ENCODE measurements at places on chromosomes 1 and 21.

- no peak for DNase-seq
These were observed 351.0 kb upstream of the B3GALT2 start for GRCh38 chr1:193537266-193538002.

GRCh38 chr1:101205457-101205856 is 31.4 kb upstream of the S1PR1 start:
- DNase-seq = no peak

GRCh38 chr1:25700626-25701025 is 84.0 kb downstream of the MAN1C1 start:
- DNase-seq = no peak

- DNase-seq = no peak
These were observed 40.4 kb downstream of the UBR4 start for GRCh38 chr1:19169642-19170041.

- no peak for DNase-seq
These were observed 61.4 kb upstream of the CXADR start for GRCh38 chr21:17451364-17451891.

DNA sequence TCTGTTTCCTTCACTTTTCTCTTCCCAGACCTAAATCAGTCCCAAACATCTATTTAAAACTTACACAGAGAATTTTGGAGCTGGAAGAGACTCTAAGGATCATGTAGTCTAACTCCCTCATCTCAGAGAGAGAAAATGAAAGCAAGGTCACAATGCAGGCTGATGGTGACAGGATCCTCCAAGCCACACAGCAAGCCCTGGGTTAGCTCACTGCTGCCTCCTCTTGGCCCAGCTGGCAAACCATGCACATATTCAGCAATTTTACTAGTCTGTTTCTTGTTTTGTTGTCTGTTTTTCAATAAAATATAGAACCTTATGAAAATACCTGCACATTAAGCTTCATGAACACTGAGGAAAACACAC is 27.7 kb upstream of the LY9 start:
- peak; percentile 57 for DNase-seq

GRCh38 chr1:156923670-156924477 is 3.4 kb downstream of the LRRC71 start:
- DNase-seq = no peak

- no peak for DNase-seq
These were observed 165.5 kb upstream of the TMEM51 start for GRCh38 chr1:14987829-14988603.

DNA sequence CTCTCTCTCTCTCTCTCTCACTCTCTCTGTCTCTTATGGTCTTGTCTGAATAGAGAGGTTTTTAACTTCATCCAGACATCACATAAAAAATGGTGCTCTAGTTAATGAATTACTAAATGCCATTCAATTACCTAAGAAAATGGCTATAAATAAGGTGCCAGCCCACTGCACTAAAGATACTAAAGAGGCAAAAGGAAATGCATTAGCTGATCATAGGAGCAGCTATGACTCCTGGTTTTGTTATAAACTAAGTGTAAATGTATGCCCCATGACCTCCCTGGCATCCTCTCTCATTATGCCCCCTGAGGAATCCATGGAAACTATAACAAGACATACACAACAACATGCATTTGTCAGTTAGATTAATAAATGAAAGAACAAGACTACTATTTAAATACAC is 57.5 kb upstream of the PDC start:
- DNase-seq = no peak

GRCh38 chr1:212486619-212486975 is 53.9 kb downstream of the NENF start:
- DNase-seq = no peak

DNA sequence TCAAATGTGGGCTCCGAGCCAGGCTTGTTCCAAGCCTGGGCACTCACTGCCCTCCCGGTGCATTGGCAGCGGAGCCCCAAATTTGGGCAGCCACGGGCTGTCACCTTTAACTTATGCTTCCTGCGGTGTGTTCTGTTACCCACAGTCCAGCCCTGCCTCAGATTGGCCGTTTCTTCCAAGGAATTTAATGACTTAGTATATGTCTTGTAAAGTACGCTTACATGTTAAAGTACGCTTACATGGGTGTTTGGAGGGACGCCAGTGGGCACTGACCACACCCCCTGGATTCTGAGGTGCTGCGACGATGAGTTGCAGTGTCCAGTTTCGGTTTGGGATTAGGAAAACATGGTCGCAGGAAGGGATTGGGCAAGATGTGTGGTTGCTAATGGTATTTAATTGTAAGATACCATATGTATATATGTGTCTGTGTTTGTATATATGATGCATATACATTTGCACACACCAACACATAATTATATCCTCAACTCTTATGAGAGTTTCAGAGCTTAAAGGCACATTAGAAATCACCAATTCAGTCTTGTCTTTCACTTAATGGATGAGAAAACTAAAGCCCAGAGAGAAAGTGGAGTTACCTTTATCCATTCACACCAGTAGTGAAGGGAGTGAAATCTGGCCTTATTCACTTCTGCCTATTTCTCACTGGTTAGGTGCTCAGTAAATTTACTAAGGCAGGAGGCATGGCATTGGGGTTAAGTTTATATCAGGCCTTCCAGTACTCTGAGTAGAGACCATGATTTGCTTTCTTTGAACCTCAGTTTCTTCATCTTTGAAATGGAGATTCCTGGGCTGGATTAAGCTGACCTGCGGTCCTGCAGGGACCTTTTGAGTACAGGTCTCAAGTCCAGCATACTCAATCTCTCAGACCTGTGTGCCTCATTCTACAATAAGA is 1.0 kb downstream of the SMYD2 start:
- DNase-seq = no peak

GRCh38 chr1:206911064-206911663 is 10.6 kb downstream of the FCMR start:
- peak; percentile 13 for DNase-seq

- no peak for DNase-seq
These were observed 9.9 kb upstream of the CHI3L1 start for GRCh38 chr1:203196371-203196770.

DNA sequence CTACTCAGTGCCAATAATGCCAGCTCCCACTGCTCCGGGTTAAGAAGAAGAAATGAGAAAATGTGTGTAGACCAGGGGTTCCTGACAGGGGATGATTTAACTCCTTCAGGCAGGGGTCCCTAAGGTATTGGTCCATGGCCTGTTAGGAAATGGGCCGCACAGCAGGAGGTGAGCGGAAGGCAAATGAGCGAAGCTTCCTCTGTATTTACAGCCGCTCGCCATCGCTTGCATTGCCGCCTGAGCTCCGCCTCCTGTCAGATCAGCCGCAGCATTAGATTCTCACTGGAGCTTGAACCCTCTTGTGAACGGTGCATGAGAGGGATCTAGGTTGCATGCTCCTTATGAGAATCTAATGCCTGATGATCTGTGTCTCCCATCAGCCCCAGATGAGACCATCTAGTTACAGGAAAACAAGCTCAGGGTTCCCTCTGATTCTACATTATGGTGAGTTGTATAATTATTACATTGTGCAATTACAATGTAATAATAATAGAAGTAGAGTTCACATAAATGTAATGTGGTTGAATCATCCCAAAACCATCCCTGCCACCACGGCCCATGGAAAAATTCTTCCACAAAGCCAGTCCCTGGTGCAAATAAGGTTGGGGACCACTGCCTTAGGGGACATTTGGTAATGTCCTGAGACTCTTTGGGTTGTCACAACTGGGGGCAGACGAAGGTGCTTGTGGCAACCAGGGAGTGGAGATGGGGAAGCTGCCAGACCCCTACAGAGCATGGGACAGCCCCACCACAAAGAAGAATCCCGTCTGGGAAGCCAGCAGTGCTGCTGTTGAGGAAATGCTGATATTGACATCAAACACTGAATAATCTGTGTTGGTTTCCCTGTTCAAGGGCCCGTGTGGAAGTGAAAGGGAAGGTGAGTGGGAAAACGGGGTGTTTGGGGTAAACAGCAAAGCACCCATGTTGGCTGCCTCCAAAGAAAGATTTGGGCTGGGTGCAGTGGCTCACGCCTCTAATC is 60.8 kb downstream of the DHRS3 start:
- DNase-seq = no peak

- DNase-seq = no peak
These were observed 161.5 kb downstream of the DNM3 start for GRCh38 chr1:172002725-172003345.

- DNase-seq = no peak
These were observed 4.5 kb upstream of the DDR2 start for GRCh38 chr1:162627662-162628296.

DNA sequence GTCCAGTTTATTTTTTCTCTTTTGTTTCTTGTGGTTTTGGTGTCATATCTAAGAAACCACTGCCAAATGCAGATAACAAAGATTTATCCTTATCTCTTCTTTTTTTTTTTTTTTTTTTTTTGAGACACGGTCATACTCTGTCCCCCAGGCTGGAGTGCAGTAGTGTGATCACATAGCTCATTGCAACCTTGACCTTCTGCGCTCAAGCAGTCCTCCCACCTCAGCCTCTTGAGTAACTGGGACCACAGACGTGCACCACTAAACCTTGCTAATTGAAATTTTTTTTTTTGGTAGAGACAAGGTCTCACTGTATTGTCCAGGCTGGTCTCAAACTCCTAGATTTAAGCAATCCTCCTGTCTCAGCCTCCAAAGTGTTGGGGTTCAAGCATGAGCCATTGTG is 8.9 kb downstream of the SLC66A1 start:
- DNase-seq = no peak

- DNase-seq = no peak
These were observed 277.1 kb downstream of the AKT3 start for GRCh38 chr1:243572940-243573339.

DNA sequence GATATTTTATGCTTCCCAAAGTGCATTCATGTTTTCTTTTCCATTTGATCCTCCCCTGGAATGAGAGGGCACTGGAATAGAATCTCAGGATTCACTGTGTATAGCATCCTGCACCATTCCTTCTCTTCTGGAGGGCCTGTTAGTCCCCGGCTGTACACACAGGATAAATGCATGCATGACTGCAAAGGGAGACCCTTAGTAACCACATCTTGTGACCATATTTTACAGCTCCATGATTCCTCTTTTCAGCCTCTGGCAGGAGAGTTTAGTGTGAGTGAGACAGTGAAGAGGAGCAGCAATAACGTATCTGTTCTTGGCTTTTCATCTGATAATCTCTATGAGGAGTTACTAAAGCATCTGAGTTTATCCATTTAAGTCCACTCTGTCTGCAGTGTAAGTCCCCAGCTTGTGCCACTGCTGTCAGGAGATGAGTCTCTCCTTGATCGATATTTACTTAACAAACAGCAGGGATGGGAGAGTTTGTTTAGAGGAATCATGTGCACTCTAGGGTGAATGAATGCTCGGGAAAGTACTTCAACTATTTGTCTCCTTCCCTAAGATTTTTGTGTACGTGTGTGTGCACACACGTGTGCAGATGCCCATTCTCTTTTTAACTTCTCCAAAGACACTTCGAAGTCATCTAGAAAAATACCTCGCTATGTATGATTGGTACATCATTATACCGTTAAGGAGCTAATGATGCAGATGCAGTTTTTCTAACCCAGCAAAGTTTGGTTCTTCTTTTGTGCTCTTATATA is 41.1 kb downstream of the PROX1 start:
- no peak for DNase-seq

DNA sequence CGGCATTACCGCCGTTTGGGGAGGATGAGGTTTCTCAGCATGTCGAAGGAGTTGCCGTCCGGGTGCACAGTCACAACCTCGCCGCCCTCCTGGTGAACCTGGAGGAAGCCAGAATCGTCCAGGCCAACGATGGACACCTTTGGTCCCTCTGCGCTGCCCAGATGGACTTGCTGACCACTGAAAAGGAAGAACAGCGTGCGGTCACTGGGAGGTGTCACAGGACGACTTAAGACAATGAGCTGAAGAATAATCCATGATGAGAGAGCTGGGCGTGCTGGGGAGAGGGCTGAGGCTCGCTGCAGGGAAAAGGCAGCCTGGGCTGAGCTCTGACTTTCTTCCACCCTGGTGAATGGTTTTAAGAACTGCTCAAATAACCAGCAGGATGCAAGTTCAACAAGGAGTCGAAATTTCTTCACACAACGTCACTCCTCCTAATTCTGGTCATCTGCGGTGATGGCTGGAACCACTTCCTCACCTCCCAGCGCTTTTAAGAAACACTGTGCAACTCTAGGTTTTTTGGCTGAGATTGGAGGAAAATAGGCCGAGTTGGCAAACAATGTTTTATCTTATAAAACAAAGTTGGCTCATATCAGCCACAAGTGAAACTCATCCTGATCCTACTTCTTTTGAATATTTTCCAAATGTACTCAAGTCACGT is 55.5 kb downstream of the SIM2 start:
- no peak for DNase-seq

DNA sequence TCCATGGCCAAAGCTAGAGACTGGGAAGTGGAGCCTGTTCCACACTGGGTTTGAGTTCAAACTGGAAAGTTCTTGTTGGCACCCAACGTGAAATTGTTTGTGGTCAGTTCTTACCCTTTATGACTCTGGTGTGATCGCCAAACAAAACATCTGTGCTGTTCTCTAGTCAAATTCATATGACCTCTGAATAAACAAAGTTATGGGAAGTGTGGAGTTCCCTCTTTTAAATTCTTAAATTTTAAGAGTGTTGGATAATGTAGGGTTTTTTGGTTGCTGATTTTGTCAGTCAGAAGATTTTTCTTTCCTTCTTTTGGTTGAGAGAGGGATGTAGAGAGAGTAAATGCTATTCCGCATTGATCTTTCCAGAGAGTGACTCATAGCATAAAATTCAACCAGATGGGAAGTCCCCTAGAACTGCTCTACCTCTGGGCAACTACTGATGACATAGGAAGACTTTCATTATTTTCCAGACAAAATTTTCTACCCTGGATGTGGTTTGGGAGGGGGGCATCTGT is 36.4 kb downstream of the CHML start:
- no peak for DNase-seq

GRCh38 chr1:206734499-206735142 is 36.0 kb upstream of the IL19 start:
- DNase-seq = peak; percentile 61

DNA sequence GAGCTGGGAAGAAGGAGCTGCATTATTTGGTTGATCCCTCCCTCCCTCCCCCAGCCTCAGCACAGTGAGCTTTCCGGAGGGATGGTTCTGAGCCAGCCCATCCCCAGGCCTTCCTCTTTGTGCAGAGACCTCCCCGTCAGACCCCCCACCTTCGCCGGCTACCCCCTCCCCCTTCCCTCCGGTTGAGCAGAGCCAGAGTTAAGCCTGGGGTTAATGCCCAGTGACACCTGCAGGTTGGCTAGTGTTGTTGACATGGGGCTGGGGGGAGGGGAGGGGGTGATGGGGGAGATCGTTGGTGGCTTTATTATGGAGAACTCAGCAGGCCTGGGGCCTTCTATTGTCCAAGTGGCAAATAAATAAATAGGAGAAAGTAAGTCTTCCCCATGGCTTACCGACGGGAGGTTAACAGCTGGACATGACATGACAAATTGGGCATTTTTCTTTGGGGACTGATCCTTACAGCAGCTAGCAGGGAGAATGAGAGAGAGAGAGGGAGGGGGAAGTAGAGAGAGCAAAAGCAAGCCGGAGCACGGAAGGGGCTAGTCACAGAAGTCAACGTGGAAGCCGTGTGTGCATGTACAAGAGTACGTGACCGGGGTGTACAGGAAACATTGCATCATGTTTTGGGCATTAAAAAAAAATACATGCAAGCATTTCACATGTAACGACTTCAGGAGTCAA is 131.1 kb downstream of the TMEM53 start:
- no peak for DNase-seq
